ENCODE measurements at places on chromosomes 2 and 18.

- no peak for DNase-seq
Observed at GRCh38 chr2:182404975-182405561, 21.8 kb downstream of the PDE1A start.

DNA sequence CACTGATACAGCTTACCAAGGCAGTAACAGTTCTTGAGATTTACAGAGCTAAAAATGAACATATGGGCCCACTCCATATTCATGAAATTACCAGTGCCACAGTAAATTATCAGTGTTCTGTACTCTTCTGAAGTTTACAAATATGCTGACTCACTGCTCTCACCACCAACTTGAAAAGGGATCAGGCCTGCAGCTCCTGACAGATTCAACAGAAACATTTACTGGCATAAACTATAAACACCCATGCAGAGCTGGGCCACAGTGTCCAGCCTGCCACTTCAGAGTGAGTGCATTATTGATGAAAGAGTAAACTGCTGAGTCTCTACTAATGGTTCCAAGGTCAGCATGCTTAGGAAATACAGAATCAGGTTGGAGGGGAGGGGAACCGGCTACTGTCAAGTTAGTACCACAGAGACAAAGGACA lies 83.1 kb downstream of the FARSB start:
- no peak for DNase-seq

- DNase-seq, result no peak
Observed at GRCh38 chr18:47075098-47075883, 39.9 kb upstream of the ELOA2 start.

DNA sequence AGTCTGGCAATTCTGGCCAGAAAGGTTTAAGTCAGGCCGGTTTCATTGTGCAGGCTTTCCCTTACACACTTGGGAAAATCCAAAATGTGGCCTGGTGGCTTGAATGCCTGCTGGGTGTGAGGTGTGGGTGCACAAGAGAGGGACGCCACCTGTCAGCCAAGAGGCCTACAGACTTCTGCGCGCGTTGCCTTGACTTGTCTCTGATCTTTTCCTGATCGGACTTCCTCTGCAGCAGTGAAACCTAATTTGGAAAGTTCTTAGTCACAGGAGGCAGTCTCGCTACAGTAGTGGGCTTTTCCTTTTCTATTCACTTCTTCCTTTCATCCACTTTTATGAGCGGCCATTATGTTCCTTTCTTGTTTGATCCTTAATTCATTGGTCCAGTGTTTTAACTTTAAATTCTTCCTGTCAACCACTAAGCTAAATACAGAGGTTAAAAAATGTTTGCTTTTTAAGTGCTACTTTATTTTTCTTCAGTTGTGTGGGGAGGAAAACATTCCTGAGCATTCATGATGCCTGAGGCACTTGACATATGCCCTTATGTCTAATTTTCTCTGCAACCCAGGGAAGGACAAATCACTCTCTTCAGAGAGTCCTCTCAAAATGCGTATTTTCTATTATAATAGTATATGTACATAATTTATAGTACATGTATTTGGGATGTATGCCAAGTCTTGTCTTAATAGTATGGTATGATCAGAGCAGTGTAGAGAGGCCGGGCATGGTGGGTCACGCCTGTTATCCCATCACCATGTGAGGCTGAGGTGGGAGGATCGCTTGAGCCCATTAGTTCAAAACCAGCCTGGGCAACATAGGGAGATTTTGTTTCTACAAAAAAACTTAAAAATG lies 128.9 kb downstream of the WDSUB1 start:
- DNase-seq, result no peak

DNA sequence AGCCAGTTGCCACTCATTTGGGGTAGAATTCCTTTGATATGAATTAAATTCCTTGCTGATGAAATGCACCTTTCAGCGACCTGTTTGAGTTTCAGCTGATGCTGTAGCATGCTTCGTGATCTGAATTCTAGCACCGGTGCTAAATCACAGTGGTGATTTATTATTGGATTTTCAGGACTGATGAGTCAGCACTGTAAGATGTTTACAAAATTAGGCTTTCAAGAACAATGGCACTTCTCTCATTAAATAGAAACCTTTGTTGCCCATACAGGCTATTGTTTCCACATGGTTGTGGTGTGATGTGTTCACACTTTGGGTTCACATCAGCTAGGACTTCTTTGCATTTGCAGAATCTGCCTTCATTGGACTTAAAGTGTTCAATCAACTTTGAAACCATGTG lies 687.7 kb downstream of the ARHGAP15 start:
- no peak for DNase-seq

GRCh38 chr18:56711708-56712445 lies 60.7 kb downstream of the WDR7 start:
- DNase-seq, result no peak

DNA sequence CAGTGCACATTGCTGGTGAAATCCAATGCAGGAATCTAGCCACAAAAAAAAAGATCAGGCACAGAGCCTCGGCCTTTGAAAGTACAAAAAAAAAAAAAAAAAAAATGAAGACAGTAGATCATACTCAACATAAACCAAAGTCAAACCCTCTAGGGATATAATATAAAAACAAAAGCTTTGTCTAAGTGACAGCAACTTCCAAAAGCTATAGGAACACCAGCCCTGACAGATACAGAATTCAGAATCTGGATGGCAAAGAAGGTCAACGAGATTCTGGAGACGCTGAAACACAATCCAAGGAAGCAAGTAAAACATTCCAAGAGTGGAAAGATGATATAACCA lies 54.0 kb upstream of the SCN1A start:
- DNase-seq, result no peak

Data from stimulated activated CD8-positive, alpha-beta memory T cell treated with anti-CD3 and anti-CD28 coated beads, Interleukin-7, amount 100 ng/mL, for 24 hours (primary cell).